ENCODE measurements at places on chromosomes 7 and 10.

DNA sequence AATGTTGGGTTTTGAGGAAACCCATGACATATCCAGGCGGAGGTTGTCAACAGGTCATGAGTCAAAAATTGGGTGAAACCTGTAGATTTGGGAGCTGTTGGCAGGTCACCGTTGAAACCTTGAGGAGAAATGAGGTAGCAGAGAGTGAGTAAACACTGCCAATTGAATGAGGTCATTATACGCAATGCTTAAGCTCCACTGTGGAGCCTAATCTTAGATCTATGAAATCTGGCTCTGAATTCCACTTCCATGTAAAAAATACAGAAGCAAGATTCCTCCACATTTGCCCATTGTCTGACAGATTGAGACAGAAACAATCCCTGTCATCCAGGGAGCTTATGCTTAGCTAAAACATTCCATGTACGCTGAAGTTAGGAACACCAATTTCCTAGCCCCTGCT is 76.0 kb upstream of the IL6 start:
- DNase-seq, result no peak

GRCh38 chr10:15293862-15294842 is 76.9 kb downstream of the FAM171A1 start:
- no peak for DNase-seq

GRCh38 chr7:3747467-3747866 is 446.4 kb downstream of the SDK1 start:
- DNase-seq, result no peak

DNA sequence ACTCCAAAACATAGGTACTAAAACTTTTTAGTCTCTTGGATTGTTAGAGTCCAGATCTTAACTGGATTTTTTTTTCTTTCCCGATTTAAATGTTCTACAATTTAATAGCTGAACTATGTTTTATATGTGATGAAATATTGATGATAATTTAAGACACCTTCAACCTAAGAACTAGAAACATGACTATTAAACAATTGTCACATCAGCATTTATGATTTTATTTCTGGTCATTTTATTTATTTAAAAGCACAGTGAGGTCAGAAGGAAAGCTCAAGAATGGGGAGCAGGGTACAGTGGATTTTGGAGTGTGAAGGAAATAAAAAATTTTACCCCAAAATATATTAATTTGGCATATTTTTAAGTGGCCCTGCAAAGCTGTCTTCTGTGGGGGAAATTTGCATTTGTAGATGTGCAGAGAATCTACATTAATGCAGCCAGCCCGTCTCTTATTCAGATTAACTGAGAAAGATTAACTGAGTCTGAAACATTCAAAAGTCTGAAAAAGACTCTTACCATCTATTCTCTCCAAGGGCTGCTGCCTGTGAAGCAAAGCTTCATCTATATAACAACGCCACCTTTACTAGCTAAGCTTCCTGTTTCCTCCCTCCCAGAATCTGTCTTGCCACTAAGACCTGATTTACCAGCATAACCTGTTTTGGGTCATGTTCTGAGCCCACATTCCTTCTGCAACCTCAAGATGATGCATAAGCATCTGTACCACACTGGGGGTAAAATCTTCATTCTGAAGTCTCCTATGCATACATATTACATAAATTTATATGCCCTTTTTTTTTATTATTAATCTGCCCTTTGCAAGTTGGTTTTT is 86.4 kb downstream of the TMEM106B start:
- no peak for DNase-seq

GRCh38 chr10:44161184-44161583 is 223.7 kb downstream of the CXCL12 start:
- DNase-seq, result no peak

DNA sequence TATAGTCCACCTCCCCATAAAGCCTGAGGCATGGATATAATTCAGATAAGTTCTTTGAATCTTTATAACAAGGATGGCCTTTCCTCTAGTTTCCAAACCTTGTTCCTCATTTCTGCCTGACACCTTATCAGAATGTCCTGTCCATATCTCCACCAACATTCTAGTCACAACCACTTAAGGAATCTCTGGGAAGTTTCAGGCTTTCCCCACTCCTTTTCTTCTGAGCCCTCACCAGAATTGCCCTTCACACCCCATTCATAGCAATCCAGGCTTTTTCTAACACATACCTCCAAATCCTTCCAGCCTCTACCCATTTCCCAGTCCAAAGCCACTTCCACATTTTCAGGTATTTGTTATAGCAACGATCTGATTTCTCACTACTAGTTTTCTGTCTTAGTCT is 18.0 kb upstream of the DIP2C start:
- DNase-seq, result no peak

DNA sequence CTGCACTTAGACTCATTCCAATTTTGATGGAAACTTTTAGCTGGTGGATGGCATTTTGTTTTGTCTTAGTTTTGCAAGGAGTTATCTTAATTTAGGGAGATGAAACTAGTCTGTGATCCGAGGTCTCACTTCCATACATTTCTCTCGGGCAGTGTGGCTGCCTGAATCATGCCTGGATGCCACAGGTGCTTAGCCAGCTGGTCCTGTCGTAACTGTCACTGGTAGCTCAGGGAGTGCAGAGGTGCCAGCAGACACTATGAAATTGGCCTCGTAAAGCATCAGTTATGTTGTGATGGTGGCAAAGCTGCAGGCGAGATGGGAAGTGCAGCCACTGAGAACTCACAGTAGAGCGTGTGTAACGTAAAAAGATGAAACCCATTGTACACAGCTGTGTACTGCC is 74.9 kb downstream of the EGFR start:
- no peak for DNase-seq

- DNase-seq, result no peak
Measured at GRCh38 chr7:2668401-2668800, 19.6 kb upstream of the AMZ1 start.

- peak; percentile 20 for DNase-seq
Measured at GRCh38 chr7:36208997-36209813, 56.2 kb downstream of the EEPD1 start.

GRCh38 chr7:140724706-140725105 is 28.2 kb downstream of the NDUFB2 start:
- no peak for DNase-seq

DNA sequence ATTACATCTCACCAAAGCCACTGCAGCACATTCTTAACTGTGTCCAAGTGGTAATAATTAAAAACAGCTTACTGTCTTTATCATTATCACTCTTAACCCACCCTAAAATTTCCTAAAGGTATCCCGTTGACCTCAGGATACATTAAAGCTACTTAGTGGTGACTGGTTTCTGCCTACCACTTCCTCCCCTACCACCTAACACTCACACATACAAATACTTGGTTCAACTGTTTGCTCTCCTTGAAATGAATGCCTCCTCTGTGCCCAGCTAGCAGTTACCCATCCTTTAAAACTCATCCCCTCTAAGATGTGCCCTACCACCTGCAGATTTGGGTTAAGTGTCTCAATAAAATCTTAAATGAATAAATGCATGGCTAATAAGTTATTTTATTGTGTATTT is 7.1 kb downstream of the PCGF5 start:
- DNase-seq, result no peak

- DNase-seq, result no peak
Measured at GRCh38 chr10:77983384-77984341, 45.7 kb downstream of the POLR3A start.

DNA sequence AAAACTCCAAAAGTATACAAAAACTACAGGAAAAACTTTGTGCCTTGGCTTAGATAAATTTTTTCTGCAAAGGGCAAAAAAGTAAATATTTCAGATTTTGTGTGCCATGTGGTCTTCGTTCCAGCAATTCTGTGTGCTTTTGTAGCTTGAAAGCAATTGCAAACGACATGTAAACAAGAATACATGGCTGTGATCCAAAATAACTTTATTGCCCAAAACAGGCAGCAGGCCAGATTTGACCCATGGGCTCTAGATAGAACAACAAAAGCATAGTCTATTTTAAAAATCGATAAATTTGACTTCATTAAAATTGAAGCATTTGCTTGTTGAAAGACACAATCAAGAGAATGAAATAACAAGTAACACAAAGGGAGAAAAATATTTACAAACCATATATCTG is 336.6 kb downstream of the HPSE2 start:
- DNase-seq, result no peak

DNA sequence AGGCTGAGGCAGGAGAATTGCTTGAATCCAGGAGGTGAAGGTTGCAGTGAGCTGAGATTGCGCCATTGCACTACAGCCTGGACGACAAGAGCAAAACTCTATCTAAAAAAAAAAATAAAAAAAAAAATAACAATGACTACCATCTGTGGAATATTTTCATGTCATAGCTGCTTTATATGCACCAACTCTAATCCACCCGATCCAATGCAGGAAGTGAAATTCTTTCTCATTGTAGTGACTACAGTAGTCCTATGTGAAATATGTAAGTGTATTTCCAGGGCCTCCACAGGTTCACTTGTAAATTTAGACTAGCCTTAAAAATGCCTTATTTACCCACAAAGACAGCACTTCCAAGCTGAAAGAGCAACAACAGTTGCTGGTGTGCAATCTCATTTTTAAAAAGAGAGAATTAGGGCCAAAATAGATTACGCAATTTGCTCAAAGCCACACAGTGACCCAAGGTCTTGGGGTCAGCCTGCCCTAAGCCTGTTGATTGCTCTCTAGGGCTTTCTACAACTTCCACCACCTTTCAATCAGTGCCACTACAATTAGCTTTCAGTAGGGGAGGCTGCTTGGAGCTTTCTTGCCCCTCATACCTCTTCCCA is 25.8 kb upstream of the EGFR start:
- DNase-seq, result no peak

DNA sequence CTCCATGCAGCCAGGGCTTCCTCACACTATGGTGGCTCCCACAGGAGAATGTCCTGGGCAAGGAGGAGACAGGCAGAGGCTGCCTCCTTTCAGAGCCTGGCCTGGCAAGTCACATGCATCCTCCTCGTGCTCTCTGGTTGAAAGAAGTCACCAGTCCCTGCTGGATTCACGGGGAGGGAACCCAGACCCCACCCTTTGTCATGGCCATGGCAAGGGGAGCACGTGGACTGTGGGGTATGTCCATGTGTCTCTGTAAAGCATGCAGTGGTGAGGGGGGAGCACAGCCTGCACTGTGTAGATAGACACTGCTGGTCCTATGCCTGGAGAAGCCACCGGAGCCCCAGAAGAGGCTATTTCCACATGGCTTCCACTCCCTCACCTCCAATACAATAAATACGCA is 225.0 kb downstream of the TCERG1L start:
- no peak for DNase-seq

- no peak for DNase-seq
Measured at GRCh38 chr10:90274721-90275468, 573.5 kb downstream of the KIF20B start.

GRCh38 chr7:149310113-149310836 is 48.3 kb downstream of the ZNF783 start:
- no peak for DNase-seq

DNA sequence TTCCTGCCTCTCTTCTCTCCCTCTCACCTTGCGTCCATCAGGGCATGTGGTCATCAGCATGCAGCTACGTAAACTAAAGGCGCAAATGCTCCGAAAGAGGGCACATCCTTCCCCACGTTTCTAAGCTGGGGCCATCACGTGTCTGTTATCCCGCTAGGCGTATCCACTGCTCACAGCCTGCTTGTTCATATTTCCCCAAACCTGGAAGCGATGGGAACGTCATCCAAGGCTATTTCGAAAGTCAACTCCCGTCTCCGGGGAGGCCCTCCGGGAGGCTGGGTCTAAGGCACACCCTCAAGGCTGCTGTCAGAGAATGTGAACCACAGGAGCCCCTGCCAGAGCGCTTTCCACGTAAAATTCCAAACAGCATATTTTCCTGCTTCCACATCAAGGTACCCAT is 199.2 kb downstream of the DIP2C start:
- no peak for DNase-seq

DNA sequence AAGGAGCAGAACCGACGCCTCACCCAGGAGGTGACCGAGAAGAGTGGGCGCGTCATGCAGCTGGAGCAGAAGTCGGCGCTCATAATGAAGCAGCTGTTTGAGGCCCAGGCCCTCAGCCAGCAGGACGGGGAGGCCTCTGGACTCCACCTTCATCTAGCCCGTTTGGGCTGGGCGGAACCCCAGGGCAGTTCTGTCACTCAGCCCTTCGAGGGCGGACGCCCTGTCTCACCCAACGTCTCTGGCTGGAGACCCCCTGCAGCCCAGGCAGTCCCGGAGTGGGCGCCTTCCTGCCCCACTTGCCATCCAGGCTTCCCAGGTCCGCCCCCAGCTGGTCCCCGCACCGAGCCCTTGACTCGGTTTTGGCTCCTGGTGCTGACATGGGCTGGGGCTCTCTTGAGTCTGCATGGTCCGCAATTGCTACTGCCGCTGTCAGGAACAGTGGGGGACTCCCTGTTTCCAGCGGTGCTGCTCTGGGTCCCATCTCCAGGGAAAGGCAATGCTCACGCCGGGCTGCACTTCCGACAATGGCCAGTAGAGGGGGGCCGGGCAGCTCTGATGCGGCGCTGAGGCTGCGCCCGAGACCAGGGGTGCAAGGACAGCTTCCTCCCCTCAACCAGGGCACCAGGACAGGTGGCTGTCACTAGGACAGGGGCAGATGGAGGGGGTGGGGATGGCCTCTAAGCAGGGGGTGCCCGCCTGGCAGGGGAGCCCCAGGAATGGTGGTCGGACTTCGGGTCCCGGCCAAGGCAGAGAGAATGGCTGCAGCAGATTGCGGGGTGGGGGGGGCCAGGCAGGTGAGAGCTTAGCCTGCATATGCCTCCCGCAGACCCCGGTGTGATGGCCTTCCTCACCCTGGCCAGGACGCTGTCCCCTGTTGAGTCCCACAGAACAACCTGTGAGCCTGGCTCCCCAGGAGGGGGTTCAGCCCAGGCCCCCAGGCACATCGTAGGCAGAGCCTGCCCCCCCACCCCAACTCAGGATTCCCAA is 71.2 kb upstream of the KCTD7 start:
- DNase-seq, result peak; percentile 66

- DNase-seq, result no peak
Measured at GRCh38 chr10:8369666-8370065, 315.2 kb downstream of the GATA3 start.

DNA sequence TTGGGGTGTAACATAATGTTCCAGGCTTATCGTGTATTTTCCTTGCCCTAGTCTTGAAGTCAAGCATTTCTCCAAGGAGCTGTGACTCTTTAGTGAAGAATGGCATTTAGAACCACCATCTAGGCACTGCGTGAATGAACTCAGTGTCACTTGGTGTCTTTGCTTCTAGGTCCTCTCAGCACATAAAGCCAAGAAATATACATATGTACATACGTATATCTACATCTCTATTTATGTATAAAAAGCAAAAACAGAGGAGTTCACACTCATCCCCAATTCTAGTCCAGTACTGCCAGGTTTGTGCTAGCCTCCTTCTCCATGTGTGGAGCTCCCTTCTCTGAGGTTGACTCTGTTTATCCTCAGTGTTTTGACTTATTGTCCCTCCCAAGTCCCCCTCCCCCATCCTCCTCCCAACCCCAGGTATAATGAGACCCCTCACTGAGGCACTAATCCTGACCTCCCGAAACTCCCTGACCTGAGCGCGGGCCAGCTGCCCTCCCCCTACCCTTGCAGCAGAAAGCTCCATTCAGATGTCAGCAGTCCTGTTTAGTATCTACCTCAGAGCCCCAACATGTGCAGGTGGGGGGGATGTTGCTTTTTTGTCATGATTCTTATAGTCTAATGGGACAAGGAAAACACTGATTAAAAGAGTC is 61.5 kb downstream of the GDI2 start:
- no peak for DNase-seq
